WTC11 (cell line): ENCODE measurements at places on chromosomes 2 and 18. TPM values are rescaled to one million over a fixed set of nuclear protein-coding genes. Genes with fewer than 3 reads are reported as not detected.

DNA sequence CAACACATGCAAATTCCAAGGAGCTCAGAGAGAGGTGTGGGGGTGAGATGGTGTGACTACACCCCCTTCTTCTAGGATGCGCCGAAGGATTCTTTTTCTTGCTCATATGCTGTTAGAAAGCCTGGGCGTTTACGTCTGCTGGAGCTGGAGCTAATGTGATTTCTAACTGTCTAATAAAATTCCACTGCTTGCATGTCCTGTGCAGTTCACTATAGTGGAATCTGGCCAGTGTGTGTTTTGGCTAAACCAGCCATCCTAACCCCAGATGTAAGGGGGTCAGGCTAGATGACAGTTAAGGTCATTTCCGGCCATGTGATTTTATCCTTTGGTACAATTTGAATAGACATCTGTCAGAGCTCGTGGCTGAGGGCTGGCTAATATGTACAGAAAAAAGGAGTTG, 194.1 kb downstream of the PRKCE start:
- no peaks in the 10 kb centered on the region for H3K4me1 ChIP-seq
- H3K27ac ChIP-seq, result no peak overlapping the region
- DNase-seq, result no peak
- H3K4me3 ChIP-seq, result no peak overlapping the region
- no peaks in the 10 kb centered on the region for H3K36me3 ChIP-seq

GRCh38 chr18:77076111-77076510, 56.5 kb downstream of the MBP start:
- H3K36me3 ChIP-seq, result no peaks in the 10 kb centered on the region
- H3K27me3 ChIP-seq, result no peaks in the 10 kb centered on the region
- no peak for DNase-seq
- no peak overlapping the region for H3K4me3 ChIP-seq
- H3K4me1 ChIP-seq, result peaks cover 20% of the 10 kb centered on the region

DNA sequence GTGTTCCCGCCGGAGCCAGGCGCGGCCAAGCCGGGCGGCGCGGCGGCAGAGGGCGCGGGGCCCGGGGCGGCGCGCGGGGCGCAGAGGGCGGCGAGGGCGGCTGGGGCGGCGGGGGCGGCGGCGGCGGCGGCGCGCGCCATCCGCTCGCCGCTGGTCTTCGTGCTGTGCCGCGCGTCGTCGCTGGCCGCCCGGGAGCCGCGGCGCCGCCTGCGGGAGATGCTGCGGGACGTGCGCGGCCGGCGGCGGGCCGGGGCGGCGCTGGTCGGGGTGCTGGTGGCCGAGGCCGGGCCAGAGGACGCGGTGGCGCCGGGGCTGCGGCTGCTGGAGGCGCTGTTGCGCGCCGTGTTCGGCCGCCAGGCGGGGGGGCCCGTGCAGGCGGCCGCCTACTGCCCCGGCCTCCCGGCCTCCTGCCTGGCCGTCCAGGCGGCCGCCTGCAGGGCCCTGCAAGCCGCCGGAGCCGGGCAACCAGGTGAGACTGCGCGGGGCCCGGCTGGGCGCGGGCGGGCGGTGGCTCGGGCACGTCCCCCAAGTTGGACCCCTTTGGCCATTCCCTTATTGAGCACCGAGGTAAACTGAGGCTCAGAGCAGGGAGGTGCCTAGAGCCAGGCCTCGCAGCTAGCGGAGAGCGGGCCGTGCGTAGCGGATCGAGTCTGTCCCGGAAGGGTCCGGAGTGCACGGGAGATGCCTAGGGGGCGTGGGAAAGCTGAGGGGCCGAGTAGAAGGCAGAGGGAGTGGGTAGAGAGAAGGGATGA, 584 bp downstream of the C2orf72 start:
- peak overlapping the region; percentile 69 for H3K4me3 ChIP-seq
- DNase-seq, result peak; percentile 35
- H3K4me1 ChIP-seq, result peaks cover 11% of the 10 kb centered on the region
- no peaks in the 10 kb centered on the region for H3K36me3 ChIP-seq
- peaks cover 77% of the 10 kb centered on the region for H3K27me3 ChIP-seq

DNA sequence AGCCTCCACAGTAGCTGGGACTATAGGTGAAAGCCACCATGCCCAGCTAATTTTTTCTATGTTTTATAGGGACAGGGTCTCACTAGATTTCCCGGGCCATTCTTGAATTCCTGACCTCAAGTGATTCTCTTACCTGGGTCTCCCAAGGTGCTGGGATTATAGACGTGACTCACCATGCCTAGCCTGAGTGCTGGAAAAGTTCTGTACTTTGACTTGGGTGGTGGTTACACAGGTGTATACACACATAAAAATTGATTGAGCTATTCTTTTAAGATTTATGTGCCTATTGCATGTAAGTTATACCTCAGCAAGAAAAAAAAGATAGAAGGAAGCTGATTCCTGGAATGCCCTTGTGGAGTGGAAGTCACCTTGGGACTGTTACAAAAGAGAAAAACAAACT, 34.8 kb upstream of the KCNF1 start:
- no peaks in the 10 kb centered on the region for H3K27me3 ChIP-seq
- no peak for DNase-seq
- peaks cover 7% of the 10 kb centered on the region for H3K36me3 ChIP-seq

- peaks cover 55% of the 10 kb centered on the region for H3K27me3 ChIP-seq
- H3K27ac ChIP-seq, result no peak overlapping the region
- peak overlapping the region; percentile 74 for H3K4me3 ChIP-seq
- peaks cover 19% of the 10 kb centered on the region for H3K4me1 ChIP-seq
- DNase-seq, result peak; percentile 54
Observed at GRCh38 chr18:10454681-10455557, 484 bp downstream of the APCDD1 start.

DNA sequence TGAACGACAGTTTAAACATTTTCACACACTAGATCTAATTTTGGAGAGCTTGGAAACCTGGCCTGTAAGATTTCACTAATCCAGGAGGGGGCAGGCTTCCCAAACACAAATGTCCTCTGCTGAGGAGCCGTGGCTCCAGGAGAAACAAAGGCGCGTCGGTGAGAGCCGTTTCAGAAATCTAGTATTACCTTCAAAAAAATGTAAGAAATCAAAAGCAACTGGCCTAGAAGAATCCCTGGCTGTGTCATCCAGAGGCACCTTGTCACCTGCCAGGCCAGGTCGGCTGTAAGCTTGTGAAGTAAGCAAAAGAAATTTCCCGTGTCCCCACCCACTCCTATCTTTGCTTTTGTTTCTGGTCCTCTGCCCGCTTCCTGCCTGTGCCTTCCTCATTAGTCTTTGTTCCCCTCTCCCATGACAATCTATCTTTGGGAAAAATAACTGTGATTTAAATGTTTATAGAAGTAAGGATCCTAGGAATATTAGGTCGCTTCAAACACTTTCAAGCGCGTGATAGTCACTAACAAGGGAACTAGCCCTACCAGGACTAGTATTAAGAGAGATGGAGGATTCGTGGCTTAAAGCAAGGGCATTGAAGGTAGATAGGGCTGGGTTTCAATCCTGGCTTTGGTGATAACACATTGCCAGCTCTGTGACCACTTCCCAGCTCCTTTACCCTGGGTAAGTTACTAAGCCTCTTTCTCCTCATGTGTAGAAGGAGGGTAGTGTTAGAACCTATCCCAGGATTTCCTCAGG, 99.5 kb upstream of the STK39 start:
- peak overlapping the region; percentile 74 for H3K4me3 ChIP-seq
- H3K27ac ChIP-seq, result peak overlapping the region; percentile 24; the same call in 1 of the 2 replicates
- H3K4me1 ChIP-seq, result peaks cover 20% of the 10 kb centered on the region
- peak; percentile 71 for DNase-seq
- H3K36me3 ChIP-seq, result no peaks in the 10 kb centered on the region

DNA sequence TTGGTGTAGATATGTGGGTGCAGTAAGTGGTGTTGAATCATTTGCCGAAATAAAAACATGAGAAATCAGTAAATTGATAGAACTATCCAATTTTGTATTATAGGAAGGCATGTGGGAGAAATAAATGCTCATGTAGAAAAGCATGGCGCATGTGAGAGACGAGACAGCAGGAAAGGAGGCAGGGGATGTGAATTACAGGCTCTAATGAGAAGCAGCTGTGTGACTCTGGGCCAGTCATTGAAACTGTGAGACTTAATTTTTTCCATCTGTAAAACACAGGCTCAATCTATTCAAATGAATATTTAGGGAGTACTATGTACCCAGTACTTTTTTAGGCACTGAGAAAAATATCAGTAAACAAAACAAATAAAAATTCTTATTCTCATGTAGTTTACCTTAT, 42.6 kb upstream of the MAP3K20 start:
- no peak overlapping the region for H3K4me3 ChIP-seq
- H3K4me1 ChIP-seq, result peaks cover 13% of the 10 kb centered on the region
- H3K27ac ChIP-seq, result no peak overlapping the region
- no peak for DNase-seq
- H3K36me3 ChIP-seq, result no peaks in the 10 kb centered on the region

DNA sequence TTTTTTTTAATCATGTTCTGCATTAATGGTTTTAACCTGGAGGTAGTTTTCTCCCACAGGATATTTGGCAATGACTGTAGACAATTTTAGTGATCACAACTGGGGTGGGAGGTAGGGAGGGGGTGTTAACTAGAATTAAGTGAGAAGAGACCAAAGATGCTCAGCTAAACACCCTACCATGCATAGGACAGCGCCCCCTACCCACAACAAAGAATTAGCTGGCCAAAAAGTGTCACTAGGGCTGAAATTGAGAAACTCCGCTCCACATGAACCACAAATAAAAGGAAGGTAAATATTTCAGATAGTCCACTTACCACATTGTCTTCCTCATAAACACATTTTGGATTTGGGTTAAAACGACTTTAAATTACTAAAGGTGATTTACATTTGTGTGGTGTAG, 942.6 kb downstream of the SUCLG1 start:
- no peak overlapping the region for H3K27ac ChIP-seq
- H3K4me1 ChIP-seq, result peaks cover 5% of the 10 kb centered on the region; the same call in 1 of the 2 replicates
- no peak overlapping the region for H3K4me3 ChIP-seq
- peaks cover 5% of the 10 kb centered on the region for H3K36me3 ChIP-seq
- no peaks in the 10 kb centered on the region for H3K27me3 ChIP-seq

- no peak overlapping the region for H3K4me3 ChIP-seq
- DNase-seq, result no peak
- no peaks in the 10 kb centered on the region for H3K36me3 ChIP-seq
- H3K27ac ChIP-seq, result no peak overlapping the region
- no peaks in the 10 kb centered on the region; the same call in 1 of the 2 replicates for H3K27me3 ChIP-seq
- H3K4me1 ChIP-seq, result no peaks in the 10 kb centered on the region
Observed at GRCh38 chr18:63438181-63438580, 15.9 kb upstream of the VPS4B start.

DNA sequence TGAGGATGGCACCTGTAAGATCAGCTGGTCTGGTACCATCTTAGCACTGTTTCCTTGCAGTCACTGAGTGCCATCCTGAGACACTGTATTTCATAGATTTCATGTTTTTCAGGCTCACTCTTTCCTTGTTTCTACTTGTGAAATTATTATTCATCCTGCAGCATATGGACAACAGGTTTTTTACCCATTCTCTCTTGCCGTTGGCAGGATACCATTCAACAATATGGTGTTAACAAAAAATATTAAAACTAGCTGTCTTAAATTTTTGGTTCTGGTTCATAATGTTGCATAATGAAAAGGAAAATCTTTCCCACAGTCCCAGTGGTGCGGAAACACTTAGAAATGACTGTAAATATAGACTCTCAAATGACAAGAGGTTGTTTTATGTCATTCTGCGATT, 23.1 kb upstream of the ATG16L1 start:
- no peak overlapping the region for H3K27ac ChIP-seq
- H3K36me3 ChIP-seq, result no peaks in the 10 kb centered on the region
- peaks cover 15% of the 10 kb centered on the region for H3K4me1 ChIP-seq
- no peak for DNase-seq

GRCh38 chr2:229256376-229256775, 14.7 kb downstream of the PID1 start:
- H3K36me3 ChIP-seq, result no peaks in the 10 kb centered on the region
- no peak overlapping the region for H3K4me3 ChIP-seq
- no peak for DNase-seq
- H3K27ac ChIP-seq, result no peak overlapping the region
- H3K4me1 ChIP-seq, result peaks cover 13% of the 10 kb centered on the region

- no peaks in the 10 kb centered on the region for H3K36me3 ChIP-seq
- no peak overlapping the region for H3K4me3 ChIP-seq
- H3K4me1 ChIP-seq, result peaks cover 39% of the 10 kb centered on the region
- H3K27ac ChIP-seq, result peak overlapping the region; percentile 94
- no peaks in the 10 kb centered on the region for H3K27me3 ChIP-seq
Observed at GRCh38 chr2:165572151-165572550, 102.7 kb downstream of the CSRNP3 start.

DNA sequence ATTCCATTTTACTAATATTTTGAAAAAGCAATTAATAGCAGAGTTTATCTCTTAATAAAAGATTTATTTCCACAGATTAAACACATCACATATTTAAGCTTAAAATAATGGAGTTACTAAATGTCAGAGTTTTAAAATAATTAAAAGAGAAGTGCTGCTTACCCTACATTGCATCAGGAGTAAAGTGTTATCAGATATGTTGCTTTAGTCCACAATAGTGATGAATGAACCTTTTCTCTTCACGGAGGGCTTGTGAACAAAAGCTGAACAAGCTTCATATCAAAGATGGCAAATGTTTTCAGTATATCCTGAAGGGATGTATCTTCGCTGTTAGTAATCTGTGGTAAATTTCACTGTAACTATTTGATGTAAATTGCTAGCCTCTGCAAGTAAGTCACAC, 69.4 kb upstream of the TTC27 start:
- H3K4me3 ChIP-seq, result no peak overlapping the region
- no peaks in the 10 kb centered on the region for H3K36me3 ChIP-seq
- H3K4me1 ChIP-seq, result no peaks in the 10 kb centered on the region
- no peak for DNase-seq

GRCh38 chr2:63950414-63950813, 68.8 kb downstream of the VPS54 start:
- H3K4me3 ChIP-seq, result no peak overlapping the region
- no peak for DNase-seq
- H3K36me3 ChIP-seq, result peaks cover 15% of the 10 kb centered on the region
- H3K4me1 ChIP-seq, result no peaks in the 10 kb centered on the region
- H3K27ac ChIP-seq, result no peak overlapping the region

GRCh38 chr2:119996148-119996547, 16.7 kb upstream of the EPB41L5 start:
- H3K4me3 ChIP-seq, result no peak overlapping the region
- H3K27ac ChIP-seq, result no peak overlapping the region
- DNase-seq, result no peak

- no peak overlapping the region for H3K4me3 ChIP-seq
- H3K27ac ChIP-seq, result no peak overlapping the region
- peaks cover 16% of the 10 kb centered on the region for H3K4me1 ChIP-seq
- H3K36me3 ChIP-seq, result peaks cover 14% of the 10 kb centered on the region
- H3K27me3 ChIP-seq, result no peaks in the 10 kb centered on the region
Observed at GRCh38 chr2:15645300-15645699, 53.6 kb downstream of the DDX1 start.

- H3K4me3 ChIP-seq, result no peak overlapping the region
- H3K4me1 ChIP-seq, result peaks cover 11% of the 10 kb centered on the region; the same call in 1 of the 2 replicates
- H3K27ac ChIP-seq, result no peak overlapping the region
- no peaks in the 10 kb centered on the region for H3K36me3 ChIP-seq
Observed at GRCh38 chr18:5518179-5518770, 25.5 kb downstream of the EPB41L3 start.

The SF3B6 gene
- 117 to 128 TPM (median 126 TPM) in 3 replicates for total RNA-seq

The CLIP4 gene
- 0.21 to 0.62 TPM (median 0.39 TPM) in 3 replicates for total RNA-seq

The FKBP1B gene
- 58.6 to 83.9 TPM (median 74.8 TPM) in 3 replicates for total RNA-seq

The OTOF gene
- total RNA-seq, result 0.05 to 0.26 TPM (median 0.07 TPM) in 3 replicates

The TUBA3E gene
- total RNA-seq, result 0.18 TPM in 1 of 3 replicates, not detected in the others

The NDUFV2 gene
- 165 to 192 TPM (median 167 TPM) in 3 replicates for total RNA-seq
